ENCODE measurements at places on chromosomes 16 and 17.

GRCh38 chr16:11079652-11080187, 135.4 kb downstream of the CLEC16A start:
- DNase-seq: peak; percentile 53

- DNase-seq: no peak
Measured at GRCh38 chr16:7839568-7839967, 506.9 kb downstream of the RBFOX1 start.

DNA sequence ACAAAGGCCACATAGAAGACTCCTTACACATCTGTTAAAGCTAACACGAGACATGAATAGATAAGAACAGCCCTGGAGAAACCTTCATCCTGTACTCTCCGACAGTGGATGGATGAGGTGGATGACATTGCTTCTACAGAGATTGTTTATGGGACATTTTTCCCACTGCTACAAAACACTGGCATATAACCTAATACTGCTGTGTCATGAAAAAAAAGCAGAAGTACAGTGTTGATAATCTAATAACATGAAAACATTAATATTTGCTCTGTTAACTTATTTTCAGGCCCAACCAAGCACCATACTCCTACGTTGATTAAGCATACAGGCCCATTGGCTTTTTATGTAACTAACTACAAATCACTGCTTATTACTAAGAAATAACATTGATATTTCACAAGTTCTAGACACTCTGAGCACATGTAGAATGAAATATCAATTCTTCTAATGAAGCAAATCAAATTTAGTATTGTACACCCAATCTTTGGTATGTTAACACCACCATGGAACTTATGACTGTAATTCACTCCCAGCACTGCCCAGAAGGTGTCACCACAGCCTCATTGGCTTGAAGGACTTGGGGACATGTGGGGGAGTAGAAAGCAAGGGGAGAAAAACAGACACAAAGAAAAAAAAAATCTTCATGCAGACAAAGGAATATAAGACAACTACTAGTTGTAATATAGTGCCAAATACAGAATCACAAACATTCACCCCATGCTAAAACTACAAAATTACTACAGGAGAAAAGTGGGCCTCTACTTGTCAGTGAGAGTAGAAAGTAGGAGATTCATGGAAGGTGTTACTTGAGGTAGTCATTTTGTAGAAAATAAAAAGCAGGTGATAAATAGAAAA, 330.0 kb upstream of the PMFBP1 start:
- peak; percentile 53 for DNase-seq

- DNase-seq: no peak
Measured at GRCh38 chr17:73705594-73705993, 61.3 kb upstream of the SDK2 start.

DNA sequence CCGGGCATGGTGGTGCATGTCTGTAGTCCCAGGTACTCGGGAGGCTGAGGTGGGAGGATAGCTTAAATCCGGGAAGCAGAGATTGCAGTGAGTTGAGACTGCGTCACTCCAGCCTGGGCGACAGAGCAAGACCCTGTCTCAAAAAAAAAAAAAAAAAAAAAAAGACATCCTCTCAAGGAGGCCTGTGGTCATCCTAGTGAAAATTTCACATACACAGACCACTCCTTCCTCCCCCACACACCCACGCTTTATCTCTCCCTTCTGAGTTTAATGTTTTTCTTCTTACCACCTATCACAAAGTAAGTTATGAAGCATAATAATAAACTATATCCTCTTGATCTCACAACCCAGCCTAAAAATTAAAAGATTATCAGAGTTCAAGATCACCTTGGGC, 1.3 kb upstream of the NOL11 start:
- DNase-seq: no peak

All from activated T-cell treated with anti-CD3 and anti-CD28 coated beads, Interleukin-2, amount 50 U/mL, for 48 hours (primary cell).